ENCODE measurements at places on chromosomes 5 and 9.
A peak's percentile ranks its signal among the peaks of the same experiment; 100 is the strongest.

DNA sequence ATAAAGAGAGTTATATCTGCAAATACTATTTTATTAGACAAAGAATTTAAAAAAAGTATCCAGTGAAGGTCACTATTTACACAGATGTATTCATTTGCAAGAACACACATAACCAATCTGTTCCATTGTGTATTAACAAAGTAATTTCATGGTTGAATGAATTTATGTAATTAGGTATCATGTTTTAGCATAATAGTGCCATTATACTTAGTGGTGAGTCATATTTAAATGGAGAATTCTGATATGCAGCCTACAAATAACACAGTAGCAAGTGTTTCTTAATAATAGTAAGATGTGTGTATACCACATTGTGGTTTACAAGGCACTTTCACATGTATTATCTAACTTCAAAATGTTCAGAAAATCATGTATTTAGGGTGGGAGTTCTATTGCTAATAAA, 1028.5 kb upstream of the ACO1 start:
- DNase-seq = no peak

DNA sequence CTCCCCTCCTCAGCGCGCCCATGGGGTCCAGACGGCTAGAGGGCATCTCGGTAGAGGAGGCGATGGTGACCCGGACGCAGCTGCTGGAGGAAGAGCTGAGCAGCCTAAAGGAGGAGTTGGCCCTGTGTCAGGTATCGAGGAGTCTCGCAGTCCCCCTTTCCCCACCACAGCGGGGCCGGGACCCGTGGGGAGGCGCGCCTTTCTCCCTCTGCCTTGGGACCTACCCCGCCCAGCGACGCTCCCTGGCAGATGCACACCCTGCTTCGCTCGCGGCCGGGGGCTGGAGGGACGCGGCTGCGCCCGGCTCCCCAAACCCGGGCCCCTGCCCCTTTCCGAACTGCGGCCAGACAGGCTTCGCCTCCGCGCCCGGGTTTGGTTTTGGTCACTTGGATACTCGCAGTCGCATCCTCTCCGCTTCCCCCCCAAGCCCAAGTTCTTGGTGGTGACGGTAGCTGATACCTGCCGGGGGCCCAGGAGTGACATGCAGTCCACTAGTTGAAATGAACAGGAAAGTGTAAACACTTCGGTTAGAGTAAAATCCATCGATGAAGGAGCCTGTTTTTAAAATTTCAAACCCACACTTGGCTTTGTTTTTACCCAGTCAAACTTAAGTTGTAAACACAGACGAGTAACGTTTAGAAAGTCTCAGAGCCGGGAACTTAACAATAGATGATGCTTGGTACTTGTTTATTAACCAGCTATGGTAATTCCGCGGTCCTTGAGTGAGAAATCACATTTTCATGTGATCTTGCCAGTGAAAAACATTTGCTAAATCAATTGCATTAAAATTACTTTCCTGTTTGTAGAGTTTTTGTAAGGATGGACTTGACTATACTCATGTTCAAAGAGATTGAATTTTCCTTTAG, 688 bp downstream of the CNTLN start:
- DNase-seq = peak; percentile 48

GRCh38 chr9:89433826-89434225, 64.1 kb downstream of the SEMA4D start:
- DNase-seq = peak; percentile 34

- peak; percentile 25 for DNase-seq
Observed at GRCh38 chr5:109826426-109826825, 136.7 kb downstream of the MAN2A1 start.

GRCh38 chr5:171495122-171495700, 75.8 kb downstream of the FGF18 start:
- DNase-seq = peak; percentile 65

DNA sequence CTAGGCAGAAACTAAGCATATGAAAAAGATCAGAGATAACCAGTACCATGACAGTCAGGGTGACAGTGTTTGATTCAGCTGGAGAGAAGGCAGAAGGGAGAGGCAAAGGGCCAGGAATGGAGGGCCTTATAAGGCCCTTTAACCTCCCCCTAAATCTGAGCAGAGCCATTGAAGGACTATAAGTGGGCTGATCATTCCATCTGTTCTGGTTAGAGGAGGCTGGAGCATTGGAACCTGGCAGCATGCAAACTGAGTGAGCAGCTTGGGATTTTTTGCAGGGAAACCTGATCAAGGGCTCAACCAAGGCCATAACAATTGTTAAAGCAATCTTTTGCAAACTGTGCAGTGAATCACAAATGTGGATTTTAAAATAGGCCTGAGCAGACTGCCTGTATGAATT, 174.5 kb upstream of the DAP start:
- DNase-seq = no peak

GRCh38 chr9:134068744-134069479, 1.1 kb upstream of the BRD3 start:
- DNase-seq = peak; percentile 29

GRCh38 chr5:17189381-17190036, 27.9 kb upstream of the BASP1 start:
- DNase-seq = peak; percentile 84

- no peak for DNase-seq
Observed at GRCh38 chr5:320524-321229, 837 bp upstream of the AHRR start.

- peak; percentile 34 for DNase-seq
Observed at GRCh38 chr9:21764846-21765245, 37.6 kb upstream of the MTAP start.

DNA sequence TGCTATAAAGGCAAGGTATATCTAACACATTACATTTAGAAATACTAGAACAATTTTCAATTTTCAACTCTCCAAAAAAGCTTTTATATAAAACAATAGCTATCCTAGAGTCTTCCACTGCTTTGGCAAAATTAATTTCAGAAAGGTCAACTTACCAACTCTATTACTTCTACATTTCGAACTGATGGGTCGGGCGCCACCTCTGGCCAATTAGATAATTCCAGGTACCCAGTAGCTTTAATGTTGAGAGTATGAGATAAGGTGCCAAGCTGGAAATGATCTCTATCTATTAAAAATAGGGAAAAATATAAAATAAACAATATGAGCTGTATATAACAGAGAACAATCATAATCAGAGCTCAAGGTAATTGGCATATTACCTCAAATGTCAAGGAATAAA, 166.6 kb downstream of the AP3B1 start:
- no peak for DNase-seq

GRCh38 chr5:171093598-171093997, 215.4 kb upstream of the TLX3 start:
- DNase-seq = peak; percentile 39

DNA sequence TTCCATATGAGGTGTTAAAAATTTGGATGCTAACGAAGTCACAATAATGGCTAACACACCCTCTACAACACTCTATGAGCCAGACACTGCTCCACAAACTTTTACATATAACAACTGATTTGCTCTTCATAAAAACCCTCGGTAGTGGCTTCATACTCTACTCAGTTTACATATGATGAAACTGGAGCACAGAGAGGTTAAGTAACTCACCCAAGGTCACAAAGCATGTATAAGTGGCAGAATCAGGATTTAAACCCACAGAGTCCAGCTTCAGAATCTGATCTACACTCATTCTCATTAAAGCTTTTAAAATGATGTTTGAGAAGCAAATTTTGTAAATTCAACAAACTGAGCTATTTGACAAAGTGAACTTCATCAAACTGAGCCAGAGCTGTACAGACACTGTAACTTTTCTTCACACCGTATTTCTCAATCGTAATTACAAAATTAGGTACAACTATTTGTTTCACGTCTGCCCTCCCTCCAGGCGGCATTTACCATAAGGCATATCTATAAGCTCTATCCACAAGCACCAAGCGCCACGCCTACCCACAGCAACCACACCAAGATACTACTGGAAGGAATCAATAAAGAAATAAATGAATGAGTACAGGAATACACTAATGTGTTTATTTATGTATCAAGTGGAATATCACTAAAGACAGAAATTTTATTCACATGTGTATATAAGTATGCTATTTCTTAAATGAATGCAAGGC, 24.3 kb downstream of the TTC39B start:
- DNase-seq = no peak

DNA sequence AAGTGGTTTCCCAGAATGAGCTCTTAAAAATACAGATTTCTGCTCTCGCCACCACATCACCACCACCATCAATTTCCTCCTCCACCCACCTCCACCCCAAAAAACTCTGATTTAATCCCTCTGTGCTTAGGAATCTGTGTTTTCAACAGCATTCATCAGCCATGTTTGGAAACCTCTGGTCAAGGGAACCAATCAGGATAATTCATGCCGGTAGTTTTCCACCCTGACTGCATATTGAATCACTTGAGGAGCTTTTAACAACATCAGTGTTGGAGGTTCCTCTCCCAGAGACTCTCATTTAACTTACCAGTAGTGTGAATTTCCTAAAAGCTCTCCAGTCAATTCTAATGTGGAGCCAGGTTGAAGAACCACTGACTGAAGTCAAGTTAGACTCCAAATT, 46.0 kb upstream of the DAB2 start:
- no peak for DNase-seq

DNA sequence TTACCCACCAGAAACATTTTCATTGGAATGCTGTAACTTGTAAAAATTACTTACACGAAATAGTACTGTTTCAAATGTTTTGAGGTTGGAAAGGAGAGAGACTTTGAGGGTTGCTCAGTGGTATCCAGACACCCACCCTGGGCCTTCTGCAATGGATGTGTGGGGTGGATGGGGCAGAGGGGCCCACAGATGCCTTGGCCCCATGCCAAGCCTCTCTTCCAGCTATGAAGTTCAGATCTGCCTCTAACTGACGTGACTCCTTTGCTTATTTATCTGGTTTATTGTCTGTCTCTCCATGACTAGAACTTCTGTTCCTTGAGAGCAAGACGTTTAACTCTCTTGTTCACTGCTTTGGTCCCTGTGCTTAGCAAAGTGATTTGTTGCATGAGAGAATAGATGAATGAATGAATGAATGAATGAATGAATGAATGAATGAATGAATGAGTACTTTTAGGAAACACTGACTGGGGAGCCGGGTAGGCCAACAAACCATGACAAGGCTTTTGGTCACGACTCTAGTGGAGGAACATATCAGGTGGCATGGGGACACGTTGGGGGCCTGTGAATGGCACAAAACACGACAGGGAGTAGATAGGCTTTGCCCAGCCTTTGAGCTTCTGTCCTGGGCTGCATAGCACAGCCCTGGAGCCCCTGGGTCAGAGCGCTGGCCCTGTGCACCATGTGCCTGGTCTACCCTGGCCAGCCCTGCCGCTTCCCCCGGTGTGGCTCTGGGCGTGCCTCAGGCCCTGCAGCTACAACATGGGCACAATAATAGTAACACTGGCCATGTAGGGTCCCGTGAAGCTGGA, 31.8 kb downstream of the AK8 start:
- no peak for DNase-seq

GRCh38 chr5:151150471-151151262, 6.9 kb downstream of the ANXA6 start:
- DNase-seq = peak; percentile 52

- DNase-seq = no peak
Observed at GRCh38 chr5:173281910-173282309, 46.3 kb downstream of the STC2 start.

DNA sequence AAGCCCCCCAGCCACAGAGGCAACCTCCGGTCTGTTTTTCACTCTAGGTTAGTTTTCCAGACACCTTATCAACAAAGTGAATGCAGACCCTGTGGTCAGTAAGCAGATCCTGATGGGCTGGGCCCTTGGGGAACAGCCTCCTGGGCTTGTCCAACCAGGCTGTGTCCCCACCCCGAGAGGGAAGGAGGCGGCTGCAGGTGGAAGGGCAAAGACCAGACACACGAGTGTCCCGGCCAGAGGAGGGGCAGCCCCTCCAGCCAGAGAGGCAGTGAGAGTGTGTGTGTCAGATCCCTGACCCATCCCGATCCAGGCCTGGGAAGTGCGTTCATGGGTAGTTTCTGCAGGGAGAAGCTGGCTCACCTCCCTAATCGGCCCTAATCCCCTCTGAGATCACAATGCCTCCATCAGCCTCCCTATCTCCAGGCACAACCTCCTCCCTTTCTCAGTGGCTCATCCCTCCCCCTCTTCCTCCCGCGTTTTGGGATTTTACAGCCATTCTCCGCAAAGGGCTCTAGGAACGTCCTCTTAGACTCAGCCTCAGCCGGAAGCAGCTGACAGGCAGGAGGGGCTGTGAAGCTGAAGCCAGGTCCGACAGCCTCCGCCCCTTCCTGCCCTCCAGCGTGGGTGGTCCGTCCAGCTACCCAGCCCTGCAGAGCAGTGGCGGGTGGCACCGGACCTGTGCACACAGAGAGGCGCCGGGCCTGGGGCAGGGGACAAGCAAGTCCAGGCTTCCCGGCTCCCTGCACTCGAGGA, 9.7 kb downstream of the SLC12A7 start:
- no peak for DNase-seq

DNA sequence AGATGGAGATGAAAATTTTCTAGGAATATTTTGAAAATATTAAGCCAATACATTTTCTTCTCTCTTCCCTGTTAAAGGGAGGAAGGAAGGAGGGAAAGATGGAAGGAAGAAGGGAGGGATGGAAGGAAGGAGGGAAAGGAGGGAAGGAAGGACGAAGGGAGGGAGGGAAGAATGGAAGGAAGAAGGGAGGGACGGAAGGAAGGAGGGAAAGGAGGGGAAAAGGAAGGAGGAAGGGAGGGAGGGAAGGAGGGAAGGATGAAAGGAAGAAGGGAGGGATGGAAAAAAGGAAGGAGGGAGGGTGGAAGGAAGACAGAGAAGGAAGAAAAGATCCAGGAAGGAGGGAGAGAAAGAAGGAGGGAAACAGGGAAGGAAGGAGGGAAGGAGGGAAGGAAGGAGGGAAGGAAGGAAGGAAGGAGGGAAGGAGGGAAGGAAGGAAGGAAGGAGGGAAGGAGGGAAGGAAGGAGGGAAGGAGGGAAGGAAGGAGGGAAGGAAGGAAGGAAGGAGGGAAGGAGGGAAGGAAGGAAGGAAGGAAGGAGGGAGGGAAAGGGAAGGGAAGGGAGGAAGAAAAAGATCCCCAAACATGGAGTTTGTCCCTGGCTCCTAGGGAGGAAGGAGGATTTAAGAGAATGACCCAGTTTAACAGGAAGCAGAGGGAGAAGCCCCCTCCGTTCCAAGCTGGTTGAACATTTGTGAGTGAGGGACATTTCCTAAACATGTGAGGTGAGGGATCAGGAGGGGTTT, 70.3 kb upstream of the NEURL1B start:
- no peak for DNase-seq

DNA sequence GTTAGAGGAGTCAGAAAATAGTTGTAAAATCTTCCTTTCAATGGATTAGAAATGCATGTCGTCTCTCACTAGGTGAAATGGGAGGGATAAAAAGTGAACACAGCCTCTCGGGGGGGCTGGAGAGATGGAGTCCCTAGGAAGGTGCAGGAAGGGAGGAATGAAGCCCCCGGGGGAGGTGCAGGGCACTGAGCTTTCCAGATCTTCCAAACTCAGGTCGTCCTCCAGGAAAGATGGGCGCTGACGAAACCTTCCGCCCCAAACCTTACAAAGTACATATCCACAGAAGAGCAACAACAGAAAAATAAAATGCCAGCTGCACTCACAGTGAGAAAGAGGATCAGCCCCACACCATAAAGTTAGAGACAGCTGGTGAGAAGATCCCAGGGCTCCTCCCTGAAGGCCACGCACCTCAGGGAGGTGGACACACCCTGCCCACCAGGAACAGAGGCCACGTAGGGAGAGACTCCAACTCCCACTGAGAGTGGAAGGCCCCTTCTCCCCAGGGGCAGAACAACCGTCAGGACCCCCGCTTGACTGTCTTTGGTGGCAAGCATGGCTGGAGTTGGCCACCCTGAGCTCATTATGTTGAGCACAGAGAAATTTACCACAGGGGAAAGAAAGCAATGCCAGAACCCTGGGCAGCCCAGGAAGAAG, 174.3 kb downstream of the AUH start:
- no peak for DNase-seq

- DNase-seq = no peak
Observed at GRCh38 chr9:133861086-133861485, 122.9 kb upstream of the SARDH start.

GRCh38 chr5:109695005-109695926, 5.5 kb downstream of the MAN2A1 start:
- DNase-seq = no peak
